ENCODE measurements at places on chromosomes 3 and 15.

- DNase-seq = no peak
These were observed 9.2 kb upstream of the DENND4A start for GRCh38 chr15:65801229-65801805.

- no peak for DNase-seq
These were observed 21.9 kb upstream of the USP13 start for GRCh38 chr3:179630753-179631451.

- no peak for DNase-seq
These were observed 40.2 kb upstream of the UBE2E2 start for GRCh38 chr3:23162934-23163333.

DNA sequence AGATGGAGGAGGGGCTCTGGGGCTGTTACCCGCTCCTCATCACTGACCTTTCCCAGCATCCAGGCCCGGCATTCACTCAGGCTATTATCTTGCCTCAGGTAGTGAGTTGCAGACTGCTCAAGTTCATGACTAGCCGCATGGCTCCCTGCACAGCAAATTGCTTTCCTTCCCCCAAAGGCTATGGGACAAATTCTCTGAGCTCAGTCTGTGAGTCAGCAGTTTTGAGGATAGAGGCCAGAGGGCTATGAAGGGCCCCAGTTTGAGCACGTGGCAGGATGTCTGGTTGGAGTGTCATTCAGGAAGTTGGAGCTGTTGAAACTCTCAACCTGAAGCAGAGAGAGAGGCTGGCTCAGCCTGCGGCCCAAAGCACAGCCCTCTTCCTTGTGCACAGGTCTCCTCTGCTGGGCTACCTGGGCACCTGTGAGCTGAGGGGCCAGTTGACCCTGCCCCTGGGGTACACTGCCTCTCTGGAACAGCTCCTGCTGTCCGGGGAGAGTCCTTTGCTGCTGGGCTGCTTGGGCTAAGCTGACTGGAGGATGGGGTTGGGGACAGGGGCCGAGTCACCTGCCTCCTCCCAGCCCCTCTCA, 7.9 kb downstream of the FAH start:
- peak; percentile 45 for DNase-seq

GRCh38 chr15:66940368-66940767, 125.0 kb upstream of the SMAD3 start:
- DNase-seq = no peak

DNA sequence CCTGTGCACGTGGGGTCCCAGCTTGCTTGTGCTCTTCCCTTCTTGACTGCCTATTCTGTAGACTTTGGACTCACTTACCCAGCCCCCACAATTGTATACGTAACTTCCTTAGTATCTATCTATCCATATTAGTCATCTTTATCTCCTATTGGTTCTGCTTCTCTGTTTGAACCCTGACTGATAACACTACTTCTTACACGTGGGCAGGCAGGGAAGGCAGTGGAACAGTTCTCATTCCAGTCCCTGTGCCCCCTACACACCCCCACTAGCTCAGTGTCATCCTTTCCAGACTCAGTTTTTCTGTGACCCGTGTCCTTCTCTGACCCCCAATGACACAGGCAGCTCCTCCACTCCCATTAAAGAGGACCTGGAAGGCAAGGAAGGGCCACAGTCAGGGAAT, 74.2 kb upstream of the FBN1 start:
- DNase-seq = no peak

DNA sequence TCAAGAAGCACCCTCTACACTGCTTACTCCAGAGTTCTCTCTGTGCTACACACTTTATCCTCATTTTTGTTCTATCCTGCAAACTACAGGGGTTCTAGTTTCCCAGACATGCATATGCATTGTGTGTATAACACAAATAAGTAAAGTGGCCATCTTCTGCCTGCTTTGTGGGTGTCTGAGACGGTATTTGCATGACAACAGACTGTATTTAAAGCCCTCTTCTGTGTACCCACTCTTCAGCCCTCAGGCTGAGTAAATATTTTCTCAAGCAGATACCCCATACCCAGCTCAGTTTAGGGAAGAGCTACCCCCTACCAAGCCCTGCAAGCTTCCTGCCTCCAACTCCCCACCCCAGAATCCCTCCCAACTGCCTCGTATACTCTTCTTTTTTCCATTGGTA, 31.7 kb downstream of the SYNPR start:
- no peak for DNase-seq
